ENCODE measurements at places on chromosomes 13 and 19.

DNA sequence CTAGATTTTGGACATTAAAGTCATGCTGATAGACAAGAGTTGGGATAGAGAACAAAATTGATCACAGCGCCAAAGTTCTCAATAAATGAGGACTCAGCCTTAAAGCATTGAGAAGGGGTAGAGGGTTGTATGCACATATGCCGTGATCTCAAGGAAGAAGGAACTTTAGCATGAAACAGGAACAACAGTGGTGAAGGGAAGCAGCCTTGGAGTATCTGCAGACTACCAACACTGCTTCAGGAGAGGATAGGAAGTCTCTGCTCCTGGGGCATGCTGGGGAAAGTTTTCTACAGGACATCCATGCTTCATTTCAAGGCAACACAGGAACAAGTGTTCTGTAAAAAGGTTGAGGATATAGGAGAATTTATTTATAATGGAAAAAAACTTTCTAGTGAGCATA is 111.9 kb upstream of the MLNR start:
- DNase-seq: no peak

DNA sequence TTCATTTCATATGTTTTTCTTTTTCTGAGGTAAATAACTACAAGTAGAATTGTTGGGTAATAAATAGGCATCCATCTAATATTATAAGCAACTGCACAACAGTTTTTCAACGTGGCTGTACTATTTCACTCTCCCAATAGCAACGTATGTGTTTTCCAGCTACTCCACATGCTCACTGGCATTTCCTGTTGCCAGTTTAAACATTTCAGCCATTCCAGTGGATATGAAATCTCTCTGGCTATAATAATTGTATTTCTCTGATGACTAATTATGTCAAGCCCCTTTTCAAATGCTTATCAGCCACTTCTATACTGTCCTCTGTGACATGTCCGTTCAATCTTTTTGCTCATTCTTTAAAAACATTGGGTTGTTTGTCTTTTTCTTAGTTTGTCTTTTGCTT is 26.8 kb upstream of the ALOX5AP start:
- no peak for DNase-seq

- DNase-seq: no peak
Observed at GRCh38 chr13:45198924-45199323, 1.9 kb downstream of the KCTD4 start.

GRCh38 chr19:55297267-55297666 is 13.5 kb downstream of the BRSK1 start:
- DNase-seq: no peak

DNA sequence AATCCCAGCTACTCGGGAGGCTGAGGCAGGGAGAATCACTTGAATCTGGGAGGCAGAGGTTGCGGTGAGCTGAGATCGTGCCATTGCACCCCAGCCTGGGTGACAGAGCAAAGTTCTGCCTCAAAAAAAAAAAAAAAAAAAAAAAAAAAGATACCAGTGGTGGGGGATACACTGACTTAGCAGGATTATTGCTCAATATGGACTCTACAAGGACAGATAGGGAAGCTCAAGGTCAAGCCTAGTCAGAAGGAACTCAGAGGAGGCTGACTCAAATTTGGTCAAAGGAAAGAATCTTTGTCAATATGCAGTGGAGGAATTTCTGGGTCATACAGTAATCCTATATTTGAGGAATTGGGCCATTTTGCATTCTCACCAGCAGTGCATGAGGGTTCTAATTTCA is 6.7 kb upstream of the DIAPH3 start:
- DNase-seq: no peak

GRCh38 chr19:51135004-51135403 is 7.1 kb upstream of the SIGLEC7 start:
- no peak for DNase-seq

GRCh38 chr19:13010992-13011652 is 15.8 kb downstream of the NFIX start:
- DNase-seq: no peak

DNA sequence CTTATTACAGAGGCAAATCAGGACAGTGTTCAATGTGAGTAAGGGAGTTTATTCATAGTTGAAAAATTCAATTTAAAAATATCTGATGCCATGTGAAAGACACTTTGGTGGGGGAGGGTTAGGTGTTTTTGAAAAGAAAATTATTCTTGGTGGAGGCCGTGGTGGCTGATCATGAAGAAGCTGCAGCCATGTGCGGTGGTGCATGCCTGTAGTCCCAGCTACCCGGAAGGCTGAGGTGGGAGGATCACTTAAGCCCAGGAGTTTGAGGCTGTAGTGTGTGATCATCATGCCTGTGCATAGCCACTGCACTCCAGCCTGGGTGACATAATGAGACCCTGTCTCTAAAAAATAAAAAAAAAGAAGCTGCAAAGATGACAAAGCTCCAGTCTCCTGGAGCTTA is 28.6 kb downstream of the WDFY2 start:
- no peak for DNase-seq

GRCh38 chr19:49011194-49011593 is 5.7 kb downstream of the LHB start:
- DNase-seq: no peak

GRCh38 chr19:39032063-39032918 is at the start of gene FBXO27:
Gene FBXO27 (minus strand): TSS chr19:39032549. CDS start chr19:39032227, 322 bp downstream.
- no peak for DNase-seq

DNA sequence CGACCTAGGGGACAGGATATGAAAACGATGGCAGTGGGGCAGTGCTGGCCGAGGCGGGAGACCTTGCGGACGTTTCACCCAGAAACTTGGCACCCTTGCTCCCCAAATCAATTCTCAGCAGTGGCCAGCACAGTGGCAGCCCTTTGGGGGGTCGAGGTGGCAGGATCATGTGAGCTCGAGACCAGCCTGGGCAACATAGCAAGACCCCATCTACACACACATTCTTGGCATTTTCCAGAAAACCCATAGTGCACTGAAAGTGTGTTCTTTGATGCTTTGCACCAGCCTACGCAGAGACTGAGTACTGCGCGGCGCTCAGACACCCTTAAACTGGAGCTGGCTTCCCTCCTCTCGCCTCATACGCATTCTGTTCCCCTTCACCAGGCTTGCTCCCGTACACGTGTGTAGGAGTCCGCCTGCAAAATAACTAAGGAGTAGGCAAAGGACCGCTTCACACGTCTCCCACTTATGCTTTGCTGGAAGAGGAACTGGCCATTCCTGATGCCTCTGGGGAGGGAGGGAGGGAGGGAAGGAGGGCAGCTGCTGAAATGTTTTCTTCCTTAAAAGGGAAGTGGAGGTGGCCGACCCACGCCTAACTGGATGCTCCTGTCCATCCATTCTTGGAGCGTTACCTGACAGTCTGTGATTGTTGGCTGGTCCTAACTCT is 23.5 kb upstream of the MIER2 start:
- no peak for DNase-seq

DNA sequence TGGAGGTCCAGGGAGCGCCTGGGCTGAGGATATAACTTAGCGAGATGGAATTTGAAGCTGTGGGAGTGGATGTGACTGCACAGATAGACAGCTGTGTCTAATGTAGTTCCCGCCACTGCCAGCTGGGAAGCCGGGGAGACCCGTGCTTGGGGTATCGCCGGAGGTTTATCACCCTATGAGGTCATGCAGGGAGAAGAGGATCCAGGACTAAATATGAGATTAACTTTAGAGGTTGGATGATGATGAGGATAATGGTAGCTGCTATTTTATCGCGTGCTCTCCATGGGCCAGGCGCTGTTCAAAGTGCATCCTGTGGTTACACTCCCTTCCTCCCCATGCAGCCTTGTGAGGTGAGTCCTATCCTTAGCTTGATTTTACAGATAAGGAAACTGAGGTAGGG is 19.9 kb downstream of the SSC5D start:
- DNase-seq: no peak

DNA sequence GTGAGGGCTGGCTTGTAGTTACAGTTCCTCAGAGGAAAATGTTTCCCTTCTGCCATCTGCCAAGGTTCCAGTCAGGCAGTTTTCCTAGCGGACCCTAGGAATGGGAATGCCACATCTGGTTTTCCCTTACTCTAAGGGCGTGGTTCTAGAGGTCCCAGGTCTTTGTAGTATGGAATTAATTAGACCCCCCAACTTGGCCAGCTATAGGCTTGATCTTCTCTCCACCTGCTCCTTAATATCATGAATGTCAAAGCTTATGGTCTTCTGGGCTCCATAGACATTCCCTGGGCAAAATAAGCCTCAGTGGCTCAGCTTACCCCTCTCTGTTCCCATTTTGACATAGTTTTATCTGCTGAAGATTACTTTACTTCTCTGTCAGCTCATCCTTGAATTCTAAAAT is 70.0 kb downstream of the ZNF568 start:
- no peak for DNase-seq

DNA sequence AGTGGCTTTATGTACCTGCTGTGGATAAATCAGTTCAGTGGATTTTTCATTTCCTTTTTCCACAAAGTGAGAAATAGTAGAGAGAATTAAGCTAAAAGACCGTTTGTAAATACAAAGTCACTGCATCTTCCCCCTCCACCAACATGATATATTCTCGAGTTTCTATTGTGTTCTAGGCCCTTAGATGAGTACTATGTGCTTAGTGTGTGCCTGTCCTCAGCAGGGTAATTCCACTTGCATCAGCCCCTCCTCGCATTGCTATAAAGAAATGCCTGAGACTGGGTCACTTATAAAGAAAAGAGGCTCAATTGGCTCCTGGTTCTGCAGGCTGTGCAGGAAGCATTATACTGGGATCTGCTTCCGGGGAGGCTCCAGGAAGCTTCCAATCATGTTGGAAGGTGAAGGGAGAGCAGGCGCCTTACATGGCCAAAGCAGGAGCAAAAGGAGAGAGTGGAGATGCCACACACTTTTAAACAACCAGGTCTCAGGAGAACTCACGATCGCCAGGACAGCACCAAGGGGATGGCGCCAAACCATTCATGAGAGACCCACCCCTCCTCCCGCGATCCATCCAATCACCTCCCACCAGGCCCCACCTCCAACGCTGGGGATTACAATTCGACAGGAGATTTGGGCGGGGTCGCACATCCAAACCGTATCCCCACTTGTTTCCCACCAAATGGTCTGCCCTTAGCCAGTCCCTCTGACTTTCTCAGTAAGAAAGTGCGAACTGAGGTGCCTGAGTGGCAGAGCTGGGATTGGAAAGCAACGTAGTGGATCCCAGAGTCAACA is 102.3 kb upstream of the ABCC4 start:
- no peak for DNase-seq

DNA sequence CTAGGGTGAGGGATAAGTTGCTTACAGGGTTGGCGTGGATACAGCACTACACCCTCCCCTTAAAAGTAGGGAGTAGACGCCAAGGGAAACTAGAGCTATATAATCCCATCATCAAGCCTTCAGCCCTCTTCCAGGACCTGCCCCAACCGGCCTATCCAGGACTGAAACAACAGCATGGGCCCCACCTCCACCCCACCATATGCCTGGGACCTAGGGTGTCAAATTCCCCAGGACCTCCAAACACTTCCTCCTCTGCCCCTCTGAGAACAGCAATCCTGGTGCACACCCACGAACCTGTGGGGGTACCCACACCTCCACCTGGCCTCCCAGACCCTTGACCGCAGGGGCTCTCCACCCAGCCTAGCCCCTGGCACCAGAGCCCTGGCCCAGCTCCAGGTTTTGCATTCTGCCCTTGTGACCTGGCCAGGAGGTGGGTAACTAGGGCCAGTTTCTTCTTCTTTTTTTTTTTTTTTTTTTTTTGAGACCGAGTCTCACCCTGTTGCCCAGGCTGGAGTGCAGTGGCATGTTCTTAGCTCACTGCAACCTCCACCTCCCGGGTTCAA is 1.4 kb upstream of the CYP2F1 start:
- DNase-seq: no peak

DNA sequence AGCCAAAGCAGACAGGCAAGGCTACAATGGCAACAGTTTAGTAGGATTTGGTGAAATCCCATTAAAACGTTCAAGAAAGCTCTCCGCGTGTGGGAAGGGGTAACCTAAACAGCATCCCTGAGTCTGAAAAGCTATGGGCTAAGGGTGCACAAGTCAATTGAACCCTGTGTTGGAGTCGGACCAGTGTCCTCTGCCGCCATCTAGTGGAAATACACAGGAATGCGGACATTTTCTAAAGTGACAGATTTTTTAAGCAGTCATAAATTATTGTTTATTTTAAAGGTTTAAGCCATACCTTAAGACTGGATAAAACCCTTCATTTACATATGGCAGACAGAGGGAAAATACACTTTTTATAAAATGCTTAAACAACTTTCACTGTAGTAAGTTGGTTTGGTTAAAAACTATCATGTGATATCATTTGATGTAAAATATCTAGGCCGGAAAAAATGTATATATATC is 26.5 kb upstream of the LSM14A start:
- DNase-seq: no peak

- DNase-seq: no peak
Observed at GRCh38 chr13:36559375-36559774, 114.4 kb upstream of the SERTM1 start.

- no peak for DNase-seq
Observed at GRCh38 chr13:106373989-106374572, 161.4 kb downstream of the EFNB2 start.

DNA sequence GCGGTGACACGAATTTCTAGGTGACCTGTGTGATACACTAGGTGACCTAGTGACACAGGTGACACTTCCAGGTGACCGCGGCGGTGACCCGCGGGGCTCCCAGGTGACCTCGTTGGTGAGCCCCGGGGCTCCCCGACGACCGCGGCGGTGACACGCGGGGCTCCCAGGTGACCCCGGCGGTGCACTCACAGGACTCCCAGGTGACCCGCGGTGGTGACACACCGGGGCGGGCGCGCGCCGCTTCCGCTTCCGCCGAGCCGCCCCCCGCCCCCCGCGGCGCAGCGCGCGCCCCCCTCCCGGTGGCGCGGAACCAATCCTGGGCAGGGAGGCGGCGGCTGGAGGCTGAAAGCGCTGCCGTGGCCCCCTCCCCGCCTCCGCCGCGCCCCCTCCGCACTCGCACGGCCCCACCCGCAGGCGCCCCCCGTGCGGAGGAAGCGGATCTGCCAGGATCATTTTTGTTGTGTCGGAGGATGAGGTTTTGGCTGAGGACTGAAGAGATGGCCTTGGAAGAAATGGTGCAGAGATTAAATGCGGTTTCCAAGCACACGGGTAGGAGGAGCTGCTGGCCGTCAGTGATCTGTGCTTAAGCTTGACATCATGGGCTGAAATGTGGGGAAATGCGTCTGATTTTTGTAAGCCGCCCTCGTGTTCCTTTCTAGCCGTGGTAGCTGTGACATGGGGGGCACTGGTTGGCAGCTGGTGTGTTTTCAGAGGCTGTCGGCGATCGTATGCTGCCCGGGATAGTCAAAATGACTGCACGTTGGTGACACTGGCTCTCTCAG is at the start of gene MCF2L:
Gene MCF2L (plus strand): TSS at position 305 of the 782 bp plus-strand sequence. CDS start 166 bp downstream, at position 471.
- DNase-seq: no peak

- no peak for DNase-seq
Observed at GRCh38 chr19:16325161-16325527, 518 bp downstream of the KLF2 start.

GRCh38 chr13:59178344-59178743 is 985.4 kb downstream of the DIAPH3 start:
- DNase-seq: no peak

- DNase-seq: no peak
Observed at GRCh38 chr19:16180611-16181010, 4.6 kb upstream of the FAM32A start.

DNA sequence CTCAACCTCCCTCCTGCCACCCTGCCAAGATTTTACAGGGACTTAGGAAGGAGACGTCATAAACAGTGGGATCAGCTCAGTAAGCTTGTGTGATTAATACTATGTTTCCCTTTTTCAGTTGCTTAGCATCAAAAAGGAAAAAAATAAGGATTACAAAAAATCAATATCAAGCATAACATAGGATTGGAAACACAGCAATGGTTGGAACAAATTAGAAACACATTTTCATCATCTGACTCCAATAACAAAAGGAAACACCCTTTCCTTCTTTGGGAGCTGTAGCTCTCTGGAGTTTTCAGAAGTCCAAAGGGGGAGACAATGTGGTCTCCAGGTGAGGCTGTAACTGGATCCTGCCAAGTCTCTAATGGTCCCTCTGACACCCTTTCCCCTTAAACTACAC is 233.4 kb downstream of the B3GLCT start:
- no peak for DNase-seq

Data from stimulated activated CD8-positive, alpha-beta memory T cell treated with anti-CD3 and anti-CD28 coated beads, Interleukin-4, amount 100 ng/mL, for 1 hour (primary cell).